Stimulated activated CD4-positive, alpha-beta T cell treated with anti-CD3 and anti-CD28 coated beads, Interleukin-4, amount 100 ng/mL, for 1 hour (primary cell): ENCODE measurements at places on chromosomes 4 and X.

- no peak for DNase-seq
Measured at GRCh38 chr4:18106620-18107019, 85.1 kb upstream of the LCORL start.

DNA sequence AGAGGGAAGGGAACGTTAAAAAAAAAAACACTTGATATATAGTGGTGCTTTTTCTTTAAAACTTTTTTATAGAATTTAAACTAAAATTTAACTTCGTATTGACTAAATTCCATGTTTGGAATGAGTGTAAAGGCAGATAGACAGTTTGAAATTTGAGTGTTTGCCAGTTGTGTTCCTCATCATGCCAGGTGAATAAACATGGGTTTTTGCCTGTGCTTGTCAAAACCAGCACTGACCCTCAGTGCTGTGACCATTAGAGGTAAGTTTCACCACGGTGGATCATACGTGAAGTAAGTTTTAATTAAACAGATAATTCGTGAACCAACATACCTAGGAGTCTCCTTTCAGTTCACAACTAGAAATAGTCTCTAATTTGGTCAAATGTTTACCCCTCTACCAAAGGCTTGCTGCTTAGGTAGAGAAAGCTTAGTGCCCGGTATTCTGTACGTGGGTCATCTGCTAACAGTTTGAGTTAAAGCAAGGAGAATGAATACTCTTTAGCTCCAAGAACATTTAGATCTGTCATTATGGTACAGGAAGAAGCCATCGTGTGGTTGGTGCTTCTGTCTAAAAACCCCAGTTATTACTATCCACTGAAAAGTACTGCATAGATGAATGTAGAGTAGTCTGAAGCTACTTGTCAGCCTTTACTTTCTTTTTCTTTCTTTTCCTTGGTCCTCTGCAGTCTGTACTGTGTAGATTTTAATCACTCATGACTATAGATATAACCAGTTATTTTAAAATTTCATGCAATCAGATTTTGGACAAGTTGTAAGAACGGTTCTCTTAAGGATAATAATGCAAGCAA, 32.7 kb downstream of the KIAA0232 start:
- DNase-seq, result no peak

- DNase-seq, result no peak
Measured at GRCh38 chr4:119638359-119638758, 9.8 kb upstream of the PDE5A start.

DNA sequence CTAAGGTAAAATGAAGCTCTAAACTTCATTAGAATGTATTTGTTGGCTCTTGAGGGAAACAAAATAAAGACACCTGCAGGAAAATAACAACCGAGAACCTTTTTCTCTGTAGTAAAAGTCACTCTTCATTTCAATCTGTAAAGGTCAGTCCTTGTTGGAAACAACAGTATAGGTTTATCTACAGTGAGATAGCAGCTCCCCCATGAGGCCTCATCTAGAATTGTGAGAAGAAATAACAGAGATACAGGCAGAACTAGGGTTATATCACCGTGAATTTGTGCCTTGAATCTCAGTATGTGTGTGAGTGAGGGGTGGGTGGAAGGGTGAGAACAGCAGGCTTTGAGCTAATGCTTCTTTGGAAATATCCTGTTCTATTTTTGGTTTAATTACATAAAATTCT, 107.8 kb upstream of the FMR1 start:
- no peak for DNase-seq

- DNase-seq, result no peak
Measured at GRCh38 chr4:44738615-44739014, 12.3 kb upstream of the GNPDA2 start.

- no peak for DNase-seq
Measured at GRCh38 chr4:85149676-85150075, 183.2 kb upstream of the WDFY3 start.

DNA sequence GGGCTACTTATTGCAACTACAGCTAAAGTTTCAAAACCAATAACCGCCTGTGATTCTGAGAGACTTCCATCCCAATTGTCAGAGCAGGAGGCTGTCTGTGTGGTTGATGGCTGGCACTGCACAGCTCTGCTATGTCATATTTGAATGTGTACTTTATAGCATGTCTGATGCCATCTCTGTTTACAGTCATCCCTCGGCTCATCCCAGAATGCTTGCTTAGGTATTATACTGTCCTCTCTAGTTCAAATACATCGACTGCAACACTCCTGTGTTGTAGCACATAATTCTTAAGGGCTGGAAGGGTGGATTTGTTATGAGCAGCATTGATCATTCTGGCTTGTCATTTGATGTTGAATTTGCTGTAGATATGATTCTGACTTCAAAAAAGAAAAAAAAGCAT, 1617.5 kb upstream of the TENM3 start:
- no peak for DNase-seq

DNA sequence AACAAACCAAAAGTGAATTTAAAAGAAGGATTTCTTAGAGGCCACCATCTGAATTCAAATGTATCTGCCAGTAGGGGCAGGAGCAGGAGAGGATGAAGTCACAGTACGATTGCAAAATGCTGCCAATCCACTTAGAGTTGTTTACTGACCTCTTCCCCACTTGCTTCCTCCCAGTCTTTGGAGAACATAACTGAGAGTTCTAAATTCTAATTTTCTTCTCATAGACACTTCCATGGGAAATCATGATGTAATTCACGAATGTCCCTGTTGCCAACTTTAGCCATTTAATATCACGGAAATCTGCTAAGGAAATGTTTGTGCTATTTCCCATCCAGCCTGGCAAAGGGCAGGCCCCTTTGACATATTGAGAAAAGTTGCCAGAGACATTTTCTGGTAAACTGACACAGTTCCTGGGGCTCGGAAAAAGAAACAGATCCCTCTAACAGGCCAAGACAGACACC, 33.6 kb upstream of the NOCT start:
- no peak for DNase-seq

GRCh38 chrX:17613979-17614588, 123.2 kb upstream of the SCML1 start:
- DNase-seq, result no peak

GRCh38 chrX:77426811-77427210, 20.4 kb upstream of the FGF16 start:
- DNase-seq, result no peak

GRCh38 chr4:177228599-177228998, 81.1 kb upstream of the NEIL3 start:
- no peak for DNase-seq

DNA sequence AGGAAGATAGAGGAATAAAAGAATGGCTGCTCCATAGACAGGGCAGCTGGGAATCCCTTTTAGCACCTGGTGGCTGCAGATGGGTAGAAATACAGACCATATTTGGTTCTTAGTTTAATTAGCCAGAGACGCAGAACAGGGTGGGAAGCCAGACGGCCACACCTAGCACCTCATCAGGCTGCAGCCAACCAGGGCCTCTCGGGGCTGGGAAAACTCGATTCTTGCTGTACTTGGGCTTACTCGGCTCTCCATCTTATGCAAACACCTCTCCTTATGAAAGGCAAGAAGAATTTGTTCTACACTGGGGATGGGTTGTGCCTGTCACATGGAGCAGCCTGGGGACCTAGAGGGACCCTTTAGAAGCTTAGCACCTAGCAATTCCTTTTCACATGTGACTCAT, 19.7 kb downstream of the IRAK1 start:
- no peak for DNase-seq

DNA sequence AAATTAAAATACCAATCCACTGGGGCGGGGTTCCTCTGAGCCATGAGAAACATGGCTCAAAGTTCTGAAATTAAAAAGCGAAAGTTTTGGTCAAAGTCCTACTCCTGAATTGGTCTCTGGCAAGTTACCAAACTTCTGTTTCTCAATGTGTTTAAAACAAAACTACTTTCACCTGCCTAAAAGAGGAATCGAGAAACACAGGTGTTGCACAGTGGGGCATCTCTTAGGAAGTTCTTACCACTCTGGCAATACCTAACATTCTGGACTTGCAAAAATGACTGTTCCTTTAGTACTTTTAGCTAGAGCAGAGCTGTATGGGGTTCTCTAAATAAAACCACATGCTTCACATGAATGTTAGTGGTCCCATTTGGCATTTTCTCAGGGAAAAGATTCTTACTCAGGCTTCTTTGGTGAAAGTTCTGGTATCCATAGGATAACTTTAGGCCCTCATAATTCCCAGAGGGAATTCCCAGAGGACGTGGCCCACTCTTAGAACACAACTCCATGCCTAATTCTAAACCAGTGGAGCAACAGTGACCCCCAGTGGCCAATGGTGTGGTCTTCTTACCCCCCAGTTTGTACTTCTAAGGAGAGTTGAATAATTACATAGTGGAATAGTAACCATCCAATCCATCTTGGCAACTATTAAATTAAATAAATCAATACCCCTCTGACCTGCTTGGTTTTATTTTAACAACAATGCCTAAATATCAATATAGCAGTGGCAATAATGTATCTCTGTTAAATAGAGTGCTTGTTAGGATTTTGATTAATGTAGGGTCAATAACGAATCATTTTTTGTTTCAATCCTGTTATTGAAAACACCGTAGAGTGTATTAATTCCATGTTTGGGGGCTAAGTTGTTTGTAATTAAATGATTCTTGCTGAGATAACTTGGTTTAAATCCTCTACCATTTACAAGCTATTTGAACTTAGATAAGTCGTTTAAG, 21.9 kb downstream of the BMP3 start:
- peak; percentile 44 for DNase-seq

- DNase-seq, result no peak
Measured at GRCh38 chr4:95674521-95674981, 125.8 kb upstream of the UNC5C start.

GRCh38 chr4:77349364-77349763, 192.4 kb downstream of the CCNG2 start:
- DNase-seq, result no peak

GRCh38 chrX:124269881-124270280, 62.6 kb upstream of the TEX13D start:
- DNase-seq, result no peak

DNA sequence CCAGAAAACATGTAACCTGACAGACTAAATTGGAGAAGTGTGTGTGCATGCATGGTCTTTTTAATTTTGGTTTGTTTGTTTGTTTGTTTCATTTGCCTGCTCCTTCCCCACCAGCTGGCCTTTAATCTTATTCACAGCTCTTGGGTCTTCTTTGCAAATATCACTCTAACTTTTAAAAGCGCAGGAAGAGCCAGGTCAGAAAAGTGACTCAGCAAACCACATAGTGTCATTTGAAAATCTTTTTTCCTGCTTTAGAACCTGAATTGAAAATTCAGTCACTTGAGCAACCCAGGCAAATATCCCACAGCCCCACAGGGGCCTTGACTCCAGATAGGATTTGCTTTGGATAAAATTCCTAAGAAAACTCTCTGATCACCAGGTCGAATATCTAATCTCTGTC, 4.6 kb downstream of the TMEM255A start:
- DNase-seq, result no peak
